Stimulated activated CD8-positive, alpha-beta memory T cell treated with anti-CD3 and anti-CD28 coated beads, Interleukin-15, amount 100 ng/mL, for 4 hours (primary cell): ENCODE measurements at places on chromosomes 5 and 9.

DNA sequence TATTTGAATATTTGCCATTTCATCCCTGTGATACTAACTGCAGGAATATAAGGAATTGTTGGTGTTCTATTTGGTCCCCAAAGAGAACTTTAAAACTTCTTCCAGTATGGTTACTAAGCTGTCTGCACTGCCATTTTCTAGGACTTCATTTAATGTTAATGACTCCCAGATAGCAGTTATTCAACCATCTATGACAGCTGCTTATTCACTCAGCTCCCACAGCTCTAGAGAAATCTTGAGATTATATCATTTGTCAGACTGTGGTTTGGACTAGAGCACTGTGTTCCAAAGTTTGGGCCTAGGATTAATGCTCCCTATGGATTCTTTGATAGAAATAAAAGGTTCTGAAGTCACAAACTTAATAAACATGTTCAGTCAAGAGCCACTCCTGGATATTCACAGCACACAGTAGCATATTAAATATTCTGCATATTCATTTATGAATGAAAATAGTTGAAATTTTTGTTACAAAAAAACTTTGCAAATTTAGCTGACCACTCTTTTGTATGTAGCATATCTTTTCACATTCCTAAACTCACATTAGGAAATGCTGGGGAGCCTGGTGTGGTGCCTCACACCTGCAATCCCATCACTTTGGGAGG lies 173.7 kb downstream of the NFIB start:
- DNase-seq: no peak

GRCh38 chr5:136020383-136021015 lies 8.3 kb upstream of the TGFBI start:
- DNase-seq: no peak

GRCh38 chr5:95934207-95934804 lies 27.3 kb downstream of the ELL2 start:
- DNase-seq: no peak

DNA sequence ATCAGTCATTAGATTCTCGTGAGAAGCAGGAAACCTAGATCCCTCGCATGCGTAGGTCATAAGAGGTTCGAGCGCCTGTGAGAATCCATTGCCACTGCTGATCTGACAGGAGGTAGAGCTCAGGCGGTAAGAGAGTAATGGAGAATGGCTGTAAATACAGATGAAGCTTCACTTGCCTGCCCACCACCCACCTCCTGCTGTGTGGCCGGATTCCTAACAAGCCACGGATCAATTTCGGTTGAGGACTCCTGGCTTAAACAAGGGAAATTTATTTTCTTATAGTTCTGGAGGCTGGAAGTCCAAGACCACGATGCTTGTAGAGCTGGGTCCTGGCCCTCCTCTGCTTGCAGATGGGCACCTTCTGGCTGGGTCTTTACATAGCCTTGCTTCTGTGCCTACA lies 200.4 kb downstream of the PCSK5 start:
- DNase-seq: no peak

- DNase-seq: no peak
These were observed 201.4 kb downstream of the BRINP1 start for GRCh38 chr9:119167876-119168275.

DNA sequence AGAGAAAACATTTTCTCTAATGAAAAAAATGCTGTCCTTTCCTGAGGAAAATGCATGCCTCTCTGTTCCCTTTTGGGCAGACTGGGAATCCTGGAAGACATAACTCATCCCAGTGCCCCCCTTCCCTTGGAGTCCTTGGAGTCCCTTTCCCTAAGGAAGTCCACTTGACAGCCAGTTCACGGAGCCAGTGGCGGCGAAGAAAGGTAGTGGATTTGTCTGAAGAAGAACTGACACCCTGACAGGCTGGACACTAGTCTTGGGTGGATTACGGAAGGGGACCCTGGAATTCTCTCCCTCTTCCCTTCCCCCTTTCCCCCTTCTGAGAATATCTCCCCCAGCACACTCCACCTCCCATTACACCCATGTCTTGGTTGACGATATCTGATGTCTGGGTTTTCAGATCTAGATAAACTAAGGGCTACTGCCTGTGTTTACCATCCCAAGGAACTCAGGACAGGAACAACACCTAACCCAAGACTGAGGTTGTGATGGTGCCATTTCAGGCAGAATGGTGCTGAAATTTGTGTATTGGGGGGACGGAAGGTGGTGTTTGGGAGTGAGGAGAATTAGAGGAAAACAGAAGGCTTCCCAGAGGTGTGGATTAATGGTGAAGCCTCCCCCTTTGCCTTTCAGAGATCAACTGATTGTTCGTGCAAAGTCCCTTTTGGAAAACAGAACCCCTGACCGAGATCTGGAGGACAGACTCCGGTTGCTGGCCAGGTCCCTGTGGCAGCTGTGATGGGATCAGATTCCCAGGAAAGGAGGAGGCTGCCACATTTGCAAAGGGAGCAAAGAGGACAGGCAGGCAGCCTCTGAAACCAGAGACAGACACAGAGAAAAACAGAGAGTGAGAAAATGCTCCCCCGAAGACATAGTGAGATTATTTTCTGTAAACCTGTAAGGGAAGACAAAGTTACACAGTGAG lies 704 bp downstream of the SPARC start:
- no peak for DNase-seq

- no peak for DNase-seq
These were observed 8.6 kb downstream of the PDCD1LG2 start for GRCh38 chr9:5518937-5519319.
